ENCODE measurements at places on chromosomes 7 and 10. TPM values are rescaled to one million over a fixed set of nuclear protein-coding genes. Genes with fewer than 3 reads are reported as not detected.

GRCh38 chr7:29192811-29193210, 1.8 kb upstream of the CHN2 start:
- no peak for DNase-seq

The LIPJ gene
- polyA plus RNA-seq, result 0.02 TPM

The METTL2B gene
- 11.5 TPM for polyA plus RNA-seq

The EBF3 gene
- 0.06 TPM for polyA plus RNA-seq

The TAS2R5 gene
- polyA plus RNA-seq, result 0.41 TPM

- peak; percentile 64 for DNase-seq
Measured at GRCh38 chr10:110834629-110835301, 37.0 kb upstream of the PDCD4 start.

All from lung (tissue), 17 donors.